ENCODE measurements at places on chromosomes 5 and 9.
A peak's percentile ranks its signal among the peaks of the same experiment; 100 is the strongest.

DNA sequence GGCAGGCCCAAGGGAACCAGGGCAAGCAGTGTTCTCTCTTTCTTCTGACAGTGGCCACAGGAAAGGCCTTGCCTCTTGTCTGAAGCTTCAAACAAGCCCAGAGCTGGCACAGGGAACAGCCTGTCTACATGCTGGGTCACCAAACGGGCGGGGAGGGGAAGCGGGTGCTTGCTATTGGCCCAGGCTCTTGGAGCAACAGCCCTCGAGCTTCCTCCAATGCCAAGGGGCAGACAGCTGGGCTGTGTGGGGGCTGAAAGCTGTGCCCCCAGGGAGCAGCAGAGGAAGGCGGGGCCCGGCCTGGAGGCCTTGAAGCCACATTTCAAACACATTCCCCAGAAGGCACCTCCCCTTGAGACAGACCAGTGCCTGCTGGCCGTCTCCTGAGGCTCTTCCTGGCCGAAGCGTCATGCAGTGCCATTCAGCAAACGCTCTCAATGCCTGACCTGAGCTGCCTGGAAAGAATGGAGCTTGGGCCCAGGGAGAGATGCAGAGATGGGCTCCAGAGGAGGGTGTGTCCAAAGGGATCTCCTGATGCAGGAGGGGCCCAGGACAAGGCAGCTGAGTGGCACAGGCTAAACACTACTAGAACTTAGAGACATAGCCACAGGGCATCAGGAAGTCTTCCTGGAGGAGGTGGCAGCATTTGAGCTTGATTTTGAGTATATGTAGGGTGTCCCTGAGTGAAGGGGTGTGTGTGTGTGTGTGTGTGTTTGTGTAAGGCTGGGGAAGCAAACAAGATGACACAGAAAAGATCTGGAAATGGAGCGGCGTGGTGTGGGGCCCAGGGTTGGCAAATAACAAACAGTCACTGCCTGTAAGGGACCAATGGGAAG is 2.5 kb downstream of the FIBCD1 start:
- DNase-seq: peak; percentile 96

GRCh38 chr9:27430750-27431535 is 93.1 kb upstream of the IFNK start:
- peak; percentile 15 for DNase-seq

DNA sequence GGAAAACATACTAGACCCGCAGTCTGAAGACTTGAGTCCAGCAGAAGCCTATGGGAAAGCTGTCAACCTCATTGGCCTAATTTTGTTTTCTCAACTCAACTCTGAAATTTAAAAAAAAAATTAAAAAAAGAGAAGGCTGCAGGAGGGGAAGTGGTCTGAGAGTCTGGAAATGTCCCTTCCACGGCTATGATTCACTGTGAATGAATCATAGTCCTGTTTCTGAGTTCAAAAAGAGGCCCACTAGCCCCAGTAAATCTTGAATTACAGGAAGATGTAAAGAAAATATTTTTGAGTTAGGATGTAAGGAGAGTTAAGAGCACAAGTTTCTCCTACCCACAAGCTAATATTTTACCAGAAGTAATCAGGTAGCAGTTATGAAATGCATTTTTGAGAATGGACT is 565.5 kb upstream of the DMAC1 start:
- DNase-seq: no peak

DNA sequence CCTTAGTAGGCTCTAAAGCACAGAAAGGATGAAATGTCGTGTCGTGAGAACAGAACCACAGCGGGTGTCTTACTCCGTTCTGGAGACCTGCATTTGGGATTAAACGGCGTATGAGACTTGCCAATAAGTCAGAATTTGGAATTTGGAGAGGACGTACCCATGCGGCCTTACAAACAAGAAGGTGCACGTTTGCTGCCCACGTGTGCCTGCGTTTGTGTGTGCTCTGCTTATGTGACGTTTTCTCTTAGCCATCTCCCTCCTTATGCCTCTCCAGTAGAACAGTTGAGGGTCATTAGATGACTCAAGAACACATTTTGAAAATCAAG is 171.6 kb upstream of the OTULINL start:
- no peak for DNase-seq

- no peak for DNase-seq
Measured at GRCh38 chr9:105667867-105668266, 5.6 kb downstream of the TAL2 start.

- no peak for DNase-seq
Measured at GRCh38 chr5:112436144-112436543, 17.1 kb upstream of the EPB41L4A start.

GRCh38 chr9:96423985-96424336 is 5.8 kb upstream of the ZNF367 start:
- DNase-seq: no peak

DNA sequence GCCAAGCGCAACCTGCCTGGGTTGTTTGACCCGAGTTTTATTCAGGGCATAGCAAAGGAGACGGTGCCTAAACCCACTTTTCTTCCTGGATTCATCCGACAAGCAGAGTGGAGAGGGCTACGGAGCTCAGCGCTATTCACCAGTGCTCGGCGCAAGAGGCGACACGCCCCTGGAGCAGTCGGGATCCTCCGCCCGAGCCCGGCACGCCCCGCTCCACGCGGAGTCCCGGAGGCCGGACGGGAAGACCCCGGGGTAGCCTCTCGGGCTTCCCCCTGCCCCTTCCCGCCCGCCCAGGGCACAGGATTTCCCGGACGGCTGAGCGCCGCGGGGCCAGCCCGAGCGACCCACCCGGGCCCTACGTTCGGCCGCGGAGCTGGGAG is 427 bp downstream of the SERINC5 start:
- DNase-seq: peak; percentile 48

- DNase-seq: no peak
Measured at GRCh38 chr5:81315336-81315735, 13.9 kb downstream of the ZCCHC9 start.

DNA sequence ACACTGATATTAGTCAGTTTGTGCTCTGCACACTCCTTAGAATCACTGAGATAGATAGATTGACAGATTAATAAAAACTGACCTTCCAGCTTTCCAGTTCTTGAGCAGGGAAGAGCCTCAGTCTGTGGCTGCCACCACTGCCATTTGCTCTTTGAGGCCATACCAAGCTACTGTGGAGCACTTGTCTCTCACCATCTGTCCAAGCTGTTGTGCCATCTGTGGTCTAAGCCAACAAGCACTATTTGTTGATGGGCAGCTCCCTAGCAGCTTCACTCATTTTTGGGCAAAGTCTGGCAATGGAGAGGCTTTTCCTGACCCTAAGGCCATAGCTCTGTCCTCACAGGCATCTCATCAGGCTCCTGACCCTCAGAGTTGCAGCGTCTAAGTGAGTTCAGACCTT is 30.4 kb downstream of the HTR1A start:
- peak; percentile 94 for DNase-seq

GRCh38 chr9:115208501-115208900 is 90.5 kb upstream of the TNC start:
- no peak for DNase-seq

- DNase-seq: no peak
Measured at GRCh38 chr5:157934600-157934999, 75.7 kb upstream of the CLINT1 start.

All from NCI-H524 (cell line).